ENCODE measurements at places on chromosomes 13 and 19. TPM values are rescaled to one million over a fixed set of nuclear protein-coding genes. Genes with fewer than 3 reads are reported as not detected.

Gene IL17D
- polyA plus RNA-seq: not detected

Gene CCDC8
- 0.46 TPM for polyA plus RNA-seq

Gene TGFBR3L
- 0.11 TPM for polyA plus RNA-seq

Gene ZNF829
- 1.3 TPM for polyA plus RNA-seq

Gene ZNF222
- 3.4 TPM for polyA plus RNA-seq

Gene RXFP2
- polyA plus RNA-seq: not detected

Gene CXCL17
- 0.11 TPM for polyA plus RNA-seq

Gene NUP62
- polyA plus RNA-seq: 35.1 TPM

Gene CD79A
- polyA plus RNA-seq: 748 TPM

Gene C3
- polyA plus RNA-seq: 31.0 TPM

Gene B3GNT3
- 0.05 TPM for polyA plus RNA-seq

Gene FGF21
- polyA plus RNA-seq: not detected

GRCh38 chr19:18293642-18294466 is 12.4 kb upstream of the JUND start:
- H3K4me3 ChIP-seq: no peak overlapping the region
- H3K27ac ChIP-seq: peak overlapping the region; percentile 100
- H3K36me3 ChIP-seq: no peaks in the 10 kb centered on the region

DNA sequence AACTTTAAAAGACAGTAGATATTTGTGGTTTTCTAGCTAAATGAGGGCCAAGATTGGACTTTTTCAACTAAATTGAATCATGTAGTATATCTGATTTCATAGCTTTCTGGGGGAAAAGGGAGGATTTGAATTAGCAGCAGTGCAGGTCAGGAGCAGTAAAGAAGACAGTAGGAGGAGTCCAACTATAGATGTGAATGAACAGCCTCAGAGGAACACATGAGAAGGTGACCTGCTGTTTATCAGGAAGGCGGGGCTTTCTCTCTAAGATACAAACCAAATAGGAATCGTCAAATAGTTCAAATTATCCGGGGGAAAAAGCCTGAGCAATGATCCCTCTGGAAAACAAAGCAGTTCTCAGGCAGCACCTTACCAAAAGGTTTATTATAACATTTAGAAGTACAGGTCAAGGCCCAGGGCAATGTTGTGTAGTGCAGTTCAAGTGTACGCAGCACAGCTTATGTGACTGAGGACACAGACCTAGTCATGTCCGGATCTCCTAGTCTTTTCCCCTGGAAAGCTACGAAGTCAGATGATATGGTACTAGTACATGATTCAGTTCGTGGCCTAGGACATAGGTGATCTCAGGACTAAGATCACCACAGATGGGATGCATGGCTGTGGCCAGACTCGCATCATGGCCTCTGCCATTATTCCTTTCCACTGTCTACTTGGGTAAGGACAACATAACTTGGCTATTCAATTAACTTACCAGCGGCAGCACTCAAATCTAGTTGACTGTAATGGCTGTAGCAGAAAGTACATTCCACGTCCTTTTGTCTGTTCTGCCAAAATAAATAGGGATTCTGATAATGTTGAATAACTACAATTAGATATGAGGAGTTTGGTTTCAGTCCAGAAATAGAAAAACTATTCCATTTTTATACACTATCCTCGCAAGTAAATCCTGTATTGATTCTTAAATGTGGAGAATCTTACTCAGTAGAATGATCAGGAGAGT is 40.3 kb downstream of the MPHOSPH8 start:
- no peaks in the 10 kb centered on the region for H3K27me3 ChIP-seq
- H3K4me1 ChIP-seq: no peaks in the 10 kb centered on the region
- peaks cover 77% of the 10 kb centered on the region for H3K36me3 ChIP-seq

DNA sequence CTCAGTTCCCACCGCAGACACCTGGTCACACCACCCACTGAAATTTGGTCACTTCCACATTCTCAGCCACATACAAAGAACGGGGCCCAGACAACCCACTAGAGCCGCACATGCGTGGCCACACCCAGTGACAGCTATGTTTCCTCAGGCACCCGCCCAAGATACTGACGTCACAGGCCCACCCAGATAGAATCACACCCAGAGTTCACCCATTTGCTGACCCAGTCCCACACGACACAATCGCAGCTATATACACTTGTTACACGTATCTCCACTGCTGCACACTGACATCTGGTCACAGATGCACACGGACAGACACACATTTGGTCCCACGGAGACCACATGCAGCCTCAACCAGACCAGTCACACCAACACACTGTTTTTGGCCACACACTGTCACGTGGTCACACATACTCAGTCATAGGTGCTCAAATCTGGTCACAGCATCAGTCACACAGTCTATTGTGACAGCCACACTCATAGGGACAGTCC is 2.9 kb downstream of the NUMBL start:
- peaks cover 23% of the 10 kb centered on the region for H3K4me1 ChIP-seq
- no peak overlapping the region for H3K27ac ChIP-seq
- no peak overlapping the region for H3K4me3 ChIP-seq
- peaks cover 40% of the 10 kb centered on the region for H3K36me3 ChIP-seq

GRCh38 chr13:109784590-109785140 is 1.7 kb downstream of the IRS2 start:
- H3K27me3 ChIP-seq: no peaks in the 10 kb centered on the region
- peaks cover 54% of the 10 kb centered on the region for H3K4me1 ChIP-seq
- peak; percentile 94 for DNase-seq
- H3K4me3 ChIP-seq: peak overlapping the region; percentile 41
- H3K27ac ChIP-seq: peak overlapping the region; percentile 94

- no peak overlapping the region for H3K27ac ChIP-seq
- no peaks in the 10 kb centered on the region for H3K4me1 ChIP-seq
- H3K27me3 ChIP-seq: peaks cover 36% of the 10 kb centered on the region
- H3K4me3 ChIP-seq: no peak overlapping the region
Observed at GRCh38 chr19:30692879-30693503, 320.8 kb downstream of the ZNF536 start.

GRCh38 chr19:42474743-42475142 is 32.0 kb upstream of the CXCL17 start:
- H3K4me1 ChIP-seq: peaks cover 4% of the 10 kb centered on the region
- DNase-seq: no peak
- no peak overlapping the region for H3K4me3 ChIP-seq
- H3K27ac ChIP-seq: no peak overlapping the region
- H3K27me3 ChIP-seq: no peaks in the 10 kb centered on the region
- no peaks in the 10 kb centered on the region for H3K36me3 ChIP-seq

GRCh38 chr13:19981685-19982238 is 23.2 kb downstream of the ZMYM2 start:
- H3K36me3 ChIP-seq: peaks cover 12% of the 10 kb centered on the region
- no peak for DNase-seq
- no peaks in the 10 kb centered on the region for H3K27me3 ChIP-seq
- no peak overlapping the region for H3K27ac ChIP-seq

DNA sequence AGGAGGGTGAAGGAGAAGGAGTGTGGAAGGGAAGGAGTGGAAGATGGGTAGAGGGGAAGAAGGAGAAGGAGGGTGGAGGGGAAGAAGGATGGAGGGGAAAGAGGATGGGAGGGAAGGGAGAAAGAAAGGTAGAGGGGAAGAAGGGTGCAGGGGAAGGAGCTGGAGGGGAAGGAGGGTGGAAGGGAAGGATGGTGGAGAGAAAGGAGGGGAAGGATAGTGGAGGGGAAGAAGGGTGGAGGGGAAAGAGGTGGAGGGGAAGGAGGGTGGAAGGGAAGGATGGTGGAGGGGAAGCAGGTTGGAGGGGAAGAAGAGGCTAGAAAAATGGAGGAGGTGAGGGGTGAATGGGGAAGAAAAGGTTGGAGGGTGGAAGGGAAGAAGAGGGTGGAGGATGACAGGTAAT is 927.9 kb downstream of the UQCRFS1 start:
- H3K27me3 ChIP-seq: no peaks in the 10 kb centered on the region
- H3K4me1 ChIP-seq: no peaks in the 10 kb centered on the region
- H3K36me3 ChIP-seq: no peaks in the 10 kb centered on the region

- DNase-seq: no peak
- H3K27me3 ChIP-seq: no peaks in the 10 kb centered on the region
- peaks cover 15% of the 10 kb centered on the region for H3K36me3 ChIP-seq
- peaks cover 83% of the 10 kb centered on the region for H3K4me1 ChIP-seq
- peak overlapping the region; percentile 85 for H3K27ac ChIP-seq
- no peak overlapping the region for H3K4me3 ChIP-seq
Observed at GRCh38 chr19:38733493-38734175, 10.6 kb downstream of the CAPN12 start.
